ENCODE measurements at places on chromosomes 7 and 10.

DNA sequence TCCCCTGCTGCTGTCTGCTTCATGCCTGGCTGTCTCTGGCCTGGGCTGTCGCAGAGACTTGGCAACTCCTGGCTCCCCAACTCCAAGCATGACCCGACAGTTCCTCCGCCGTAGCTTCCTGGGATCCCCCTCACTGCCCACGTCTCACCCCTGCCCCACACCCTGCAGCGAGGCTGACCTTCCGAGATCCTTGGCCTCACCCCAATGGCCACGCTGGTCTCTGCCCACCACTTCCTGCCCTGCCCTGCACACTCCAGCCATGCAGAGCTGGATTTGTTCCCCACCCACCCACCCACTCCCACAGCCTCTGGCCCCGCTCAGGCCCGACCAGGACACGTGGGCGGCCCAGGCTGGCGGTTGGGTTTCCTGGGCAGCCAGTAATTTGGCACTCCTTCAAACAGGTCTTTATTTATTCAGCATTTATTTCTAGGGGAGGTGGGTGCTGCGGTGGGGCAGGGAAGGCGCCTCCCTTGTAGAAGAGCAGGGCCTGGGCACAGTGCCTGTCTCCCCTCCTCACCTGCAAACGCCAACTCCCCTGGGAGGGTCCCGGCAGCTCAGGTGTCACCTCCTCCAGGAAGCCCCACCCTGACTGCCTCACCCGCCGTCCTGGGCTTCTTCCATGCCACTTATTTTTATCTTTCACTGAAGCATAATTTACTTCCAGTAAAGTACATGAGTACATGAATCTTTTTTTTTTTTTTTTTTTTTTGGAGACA is 25.5 kb downstream of the GTF2IRD1 start:
- peak; percentile 98 for DNase-seq

DNA sequence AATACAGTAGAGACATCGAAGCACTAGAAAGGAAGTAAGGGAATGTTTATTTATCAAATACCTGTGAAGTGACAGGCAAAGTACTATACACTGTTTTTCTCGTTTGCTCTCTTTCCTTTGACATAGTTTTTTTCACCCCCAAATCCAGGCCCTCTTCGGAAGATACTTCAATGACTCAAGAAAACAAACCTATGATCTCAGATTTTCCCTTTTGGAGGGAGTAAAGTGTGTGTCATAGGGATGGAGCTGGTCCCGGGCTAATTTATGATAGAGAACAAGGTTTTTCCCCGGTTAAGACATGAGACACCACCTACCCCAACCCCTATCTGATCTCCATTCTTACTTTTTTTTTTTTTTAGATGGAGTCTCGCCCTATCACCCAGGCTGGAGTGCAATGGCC is 61.7 kb downstream of the MAP3K8 start:
- DNase-seq: no peak

GRCh38 chr10:62000726-62001125 is 99.2 kb downstream of the ARID5B start:
- DNase-seq: no peak

- no peak for DNase-seq
Measured at GRCh38 chr7:69622960-69623359, 24.7 kb downstream of the AUTS2 start.

DNA sequence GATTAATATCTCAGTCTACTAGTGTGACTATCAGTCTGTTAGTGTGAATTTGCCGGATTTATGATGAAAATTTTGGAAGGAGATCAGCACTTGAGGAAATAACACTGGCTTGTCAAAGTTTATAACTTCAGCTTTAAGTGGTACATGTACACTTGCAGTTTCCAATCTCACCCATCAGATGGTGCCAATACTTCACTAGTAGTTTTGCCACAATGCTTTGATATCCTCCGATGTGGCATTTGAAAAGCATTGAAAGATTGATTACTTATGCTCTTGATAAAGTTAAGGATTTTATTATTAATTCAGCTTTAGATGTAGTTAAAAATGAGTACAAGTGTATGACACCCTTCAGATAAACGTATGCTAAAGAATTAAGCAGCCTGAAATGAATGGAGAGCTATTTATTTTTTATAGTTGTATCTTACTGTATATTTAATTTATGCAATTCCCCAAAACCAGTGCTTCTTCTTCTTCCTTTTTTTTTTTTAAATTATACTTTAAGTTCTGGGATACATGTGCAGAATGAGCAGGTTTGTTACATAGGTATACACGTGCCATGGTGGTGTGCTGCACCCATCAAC is 98.2 kb downstream of the ANLN start:
- DNase-seq: peak; percentile 90

- no peak for DNase-seq
Measured at GRCh38 chr7:68699090-68699711, 899.1 kb upstream of the AUTS2 start.

- DNase-seq: no peak
Measured at GRCh38 chr7:36752026-36752711, 27.9 kb upstream of the AOAH start.

DNA sequence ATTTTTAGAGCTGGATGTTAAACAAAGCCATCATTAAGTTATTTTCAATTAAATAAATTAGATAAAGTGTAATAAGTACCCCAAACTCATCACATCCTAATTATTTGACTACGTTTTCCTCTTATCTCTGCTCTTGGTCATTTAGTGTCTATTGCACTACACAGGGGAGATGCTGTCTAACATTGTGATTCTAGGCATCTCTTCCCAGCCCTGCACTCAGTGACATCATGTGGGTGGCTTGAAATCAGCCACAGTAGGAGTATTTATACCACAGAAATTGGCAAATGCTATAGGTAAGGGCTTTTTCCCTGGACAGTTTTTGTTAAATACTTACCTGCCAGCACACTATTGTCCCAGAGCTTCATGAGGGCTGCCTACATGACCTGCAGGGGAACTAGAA is 21.3 kb upstream of the TMEM72 start:
- no peak for DNase-seq

DNA sequence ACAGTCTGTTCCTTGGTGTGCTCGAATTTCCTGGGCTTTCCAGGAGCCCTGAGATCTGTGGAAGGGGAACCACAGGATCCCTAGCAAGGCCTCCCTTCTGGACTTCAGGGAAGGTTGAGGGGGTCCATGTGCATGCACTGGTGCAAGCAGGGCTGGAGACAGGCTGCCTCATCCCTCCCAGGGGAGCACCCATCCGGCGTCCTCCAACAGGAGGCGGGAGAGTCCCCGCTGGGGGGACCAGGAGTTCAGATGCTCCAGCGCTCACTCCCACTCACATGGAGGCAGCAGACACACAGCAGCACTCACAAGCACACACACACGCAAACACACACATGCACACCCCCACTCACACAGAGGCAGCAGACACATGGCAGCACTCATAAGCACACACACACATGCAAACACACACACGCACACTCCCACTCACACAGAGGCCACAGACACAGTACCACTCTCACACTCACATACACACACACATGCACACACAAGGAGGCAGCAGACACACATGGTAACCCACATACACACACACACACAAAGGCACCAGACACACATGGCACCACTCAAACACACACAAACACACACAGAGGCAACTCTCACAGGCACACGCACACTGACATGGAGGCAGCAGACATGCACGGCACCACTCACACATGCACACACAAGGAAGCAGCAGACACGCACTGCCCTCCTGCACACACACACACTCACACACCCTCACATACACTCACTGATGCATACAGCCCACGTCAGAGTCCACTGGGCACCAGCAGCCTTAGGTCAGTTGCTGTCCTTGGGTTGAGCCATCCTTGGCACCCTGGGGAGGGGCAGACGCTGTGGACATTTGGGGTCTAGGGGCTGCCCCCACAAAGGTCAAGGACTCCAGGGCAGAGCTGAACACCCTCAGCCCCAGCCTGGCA is 247.0 kb upstream of the PPP2R2D start:
- no peak for DNase-seq

- peak; percentile 86 for DNase-seq
Measured at GRCh38 chr7:128879939-128880746, 17.5 kb downstream of the ATP6V1F start.

DNA sequence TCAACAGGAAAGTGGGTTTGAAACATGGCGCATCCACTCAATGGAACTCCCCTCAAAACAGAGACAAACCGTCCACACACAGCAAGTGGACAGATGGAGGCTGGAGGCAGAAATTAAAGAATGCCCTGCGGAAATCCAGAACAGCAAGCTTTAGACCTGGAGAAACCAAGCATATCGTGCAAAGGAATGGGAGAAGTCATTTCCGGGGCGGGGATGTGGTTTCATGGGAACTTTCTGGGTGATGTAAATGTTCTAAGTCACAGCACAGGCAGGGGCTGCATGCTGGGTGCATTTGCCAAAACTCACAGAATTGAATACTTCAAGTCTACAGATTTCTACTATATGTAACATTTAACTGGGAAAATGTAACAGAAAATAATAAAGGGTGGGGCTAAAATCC is 213.0 kb downstream of the PTPRN2 start:
- DNase-seq: no peak

DNA sequence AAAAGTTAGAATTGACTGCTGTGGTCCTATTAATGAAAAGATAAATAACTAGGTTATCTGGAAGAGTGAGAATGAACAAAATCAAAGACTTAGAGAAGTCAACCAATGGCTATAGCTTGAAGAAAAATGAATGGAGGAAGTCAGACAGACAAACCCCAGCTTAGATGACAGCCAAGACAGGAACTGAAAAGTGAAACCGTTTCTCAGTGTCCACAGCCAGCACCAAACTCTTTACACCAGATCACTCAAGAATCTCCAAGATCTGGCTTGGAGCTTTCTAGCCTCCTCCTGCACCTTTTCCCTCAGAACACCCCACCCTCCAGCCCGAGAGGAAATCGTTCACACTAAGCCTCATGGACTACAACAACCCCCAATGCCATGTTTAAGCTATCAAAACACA is 167.0 kb downstream of the SFMBT2 start:
- no peak for DNase-seq

DNA sequence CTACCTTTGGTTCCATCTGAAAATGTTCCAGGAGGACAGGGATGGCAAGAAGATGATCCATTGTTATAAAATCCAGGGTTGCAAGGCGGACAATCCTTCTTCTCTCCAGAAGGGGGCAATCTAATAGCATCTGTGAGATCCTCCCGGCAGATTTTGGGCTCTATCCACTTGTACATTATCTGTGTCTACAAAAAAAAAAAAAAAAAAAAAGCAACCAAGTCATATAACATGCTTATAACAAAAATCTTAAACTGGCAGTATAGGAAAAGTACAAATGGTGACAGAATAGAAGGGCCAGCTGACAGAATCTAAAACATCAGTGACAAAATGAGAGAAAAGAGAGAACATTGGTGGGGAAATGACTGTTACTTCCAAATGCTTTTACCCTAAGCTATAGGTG is 132.7 kb downstream of the ELAPOR2 start:
- peak; percentile 76 for DNase-seq

DNA sequence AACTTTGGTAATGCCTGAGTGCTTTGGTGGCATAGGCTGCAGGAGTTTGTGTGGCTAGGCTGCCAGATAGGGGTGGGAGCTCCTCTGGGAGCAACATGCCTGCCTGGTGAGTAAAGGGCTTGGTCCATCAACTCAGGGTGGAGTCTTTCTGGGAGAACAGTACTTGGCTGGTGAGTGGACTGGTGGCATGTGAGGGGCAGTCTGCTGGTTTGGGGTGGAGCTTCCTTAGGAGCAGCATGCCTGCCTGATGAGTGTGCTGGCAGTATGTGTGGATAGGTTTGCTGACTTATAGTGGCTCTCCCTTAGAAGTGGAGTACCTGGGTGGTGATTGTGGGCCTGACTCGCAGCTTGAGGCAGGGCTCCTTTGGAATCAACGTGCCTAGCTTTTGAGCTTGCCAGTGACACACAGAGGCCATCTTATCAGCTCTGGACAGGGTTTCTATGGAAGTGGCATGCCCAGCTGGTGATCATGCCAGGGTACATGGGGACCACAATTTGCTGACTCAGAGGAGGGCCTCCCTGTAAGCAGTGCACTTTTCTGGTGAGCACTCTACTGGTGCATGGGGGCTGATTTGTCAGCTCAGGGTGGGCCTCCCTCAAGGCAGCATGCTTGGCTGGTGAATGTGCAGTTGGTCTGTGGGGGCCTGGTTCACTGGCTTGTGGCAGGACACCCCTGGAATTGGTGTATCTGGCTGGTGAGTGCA is 35.0 kb upstream of the SRI start:
- no peak for DNase-seq

DNA sequence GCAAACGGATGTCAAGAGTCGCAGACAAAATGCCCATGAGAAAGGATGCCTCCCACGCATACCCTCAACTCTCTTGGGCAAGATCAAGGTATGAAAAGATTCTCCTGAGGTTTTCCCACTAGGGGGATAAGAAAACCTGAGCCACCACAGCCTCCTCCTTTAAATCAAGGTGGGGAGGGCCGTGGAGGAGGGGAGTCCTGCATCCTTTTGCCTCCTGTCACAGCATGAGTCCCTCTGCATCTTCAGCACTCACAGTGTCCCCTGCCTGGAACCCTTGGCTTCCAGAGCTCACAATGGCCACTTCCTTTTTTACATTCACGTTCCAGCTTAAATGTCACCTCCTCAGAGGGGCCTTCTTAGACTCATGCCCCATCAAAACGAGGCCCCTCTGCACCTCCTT is 207.6 kb downstream of the GLI3 start:
- no peak for DNase-seq

DNA sequence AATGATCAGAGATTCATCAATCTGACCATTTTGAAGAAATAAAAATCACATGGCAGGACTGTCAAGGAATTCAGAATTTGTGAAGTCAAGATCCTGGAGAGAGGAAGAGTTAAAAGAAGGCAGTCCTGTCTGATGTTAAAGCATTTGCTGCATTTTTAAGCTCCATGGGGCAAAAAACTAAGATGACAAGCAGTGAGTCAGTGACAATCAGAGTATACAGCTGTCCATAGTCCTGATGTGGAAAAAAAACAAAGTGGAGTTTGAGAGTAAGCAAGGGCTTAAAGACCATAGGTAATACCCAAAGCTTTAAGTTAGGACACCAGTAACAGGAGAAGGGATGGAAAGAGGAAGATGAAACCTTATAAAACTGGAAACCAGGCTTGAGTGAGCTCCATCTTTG is 412.7 kb upstream of the ANKRD30A start:
- no peak for DNase-seq

- no peak for DNase-seq
Measured at GRCh38 chr7:108087778-108088177, 42.4 kb downstream of the LAMB4 start.

GRCh38 chr10:5461203-5461588 is 38.2 kb downstream of the CALML5 start:
- peak; percentile 4 for DNase-seq

- no peak for DNase-seq
Measured at GRCh38 chr10:69220507-69220906, 375 bp downstream of the HKDC1 start.

DNA sequence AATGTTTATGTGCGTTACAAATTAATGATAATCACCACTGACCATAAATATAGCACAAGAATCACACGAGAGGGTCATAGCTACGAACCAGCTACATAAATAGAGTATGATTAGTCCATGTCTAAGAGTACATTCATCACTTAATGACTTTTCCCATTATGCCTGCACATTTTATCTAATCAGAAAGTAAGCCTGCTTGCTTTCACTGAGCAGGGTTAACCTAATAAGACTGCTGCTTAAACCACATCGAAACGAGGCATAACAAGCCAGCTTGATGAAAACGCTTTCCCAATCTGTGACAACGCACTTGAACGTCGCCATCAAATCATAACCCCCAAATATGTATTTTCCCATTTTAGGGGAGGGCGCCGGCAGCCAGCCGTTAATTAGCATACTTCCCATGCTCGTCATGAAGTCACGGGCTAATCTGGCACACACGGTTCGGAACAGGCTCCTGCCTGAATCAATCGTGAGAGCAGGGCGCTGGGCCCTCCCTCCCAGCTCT is 71.5 kb downstream of the EBF3 start:
- DNase-seq: no peak

GRCh38 chr7:54689394-54690049 is 69.5 kb downstream of the SEC61G start:
- no peak for DNase-seq

Measured in NCI-H69 (cell line).